Fibroblast of skin of back (primary cell): ENCODE measurements at places on chromosomes 5 and 9.

DNA sequence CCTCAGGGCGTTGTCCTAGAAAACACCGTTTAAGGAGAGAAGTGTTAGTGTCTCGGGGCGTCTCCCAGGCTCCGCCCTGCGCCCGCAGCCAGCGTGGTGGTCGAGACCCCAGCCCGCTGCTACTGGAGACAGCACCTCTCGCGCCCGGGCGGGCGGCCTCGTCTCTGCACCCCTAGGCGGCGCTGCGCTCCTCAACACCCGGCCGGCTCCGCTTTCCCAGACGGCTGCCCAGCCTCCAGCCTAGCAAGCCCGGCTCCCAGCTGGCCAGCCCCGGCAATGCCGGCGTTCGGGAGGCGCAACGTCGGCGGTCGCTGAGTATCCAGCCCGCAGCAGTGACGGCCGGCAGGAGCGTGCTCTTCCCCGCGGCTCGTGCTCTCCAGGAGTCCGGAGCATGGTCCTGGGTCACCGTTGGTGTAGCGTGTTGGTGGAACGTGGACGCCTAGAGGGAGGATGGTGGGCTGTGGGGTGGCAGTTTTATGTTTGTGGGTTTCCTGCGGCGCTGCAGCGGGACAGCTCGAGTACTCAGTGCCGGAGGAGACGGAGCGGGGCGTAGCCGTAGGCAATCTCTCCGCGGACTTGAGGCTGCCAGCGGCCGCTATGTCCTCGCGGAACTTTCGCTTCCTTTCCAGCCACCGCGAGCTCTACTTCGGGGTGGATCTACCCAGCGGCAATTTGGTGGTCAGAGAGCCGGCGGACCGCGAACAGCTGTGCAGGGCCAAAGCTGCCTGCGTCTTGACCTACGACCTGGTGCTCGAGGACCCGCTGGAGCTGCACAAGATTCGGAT is 536 bp downstream of the PCDHAC1 start:
- peak; percentile 53 for DNase-seq

- DNase-seq, result peak; percentile 66
Measured at GRCh38 chr9:128136816-128137793, 9.6 kb upstream of the PTGES2 start.

DNA sequence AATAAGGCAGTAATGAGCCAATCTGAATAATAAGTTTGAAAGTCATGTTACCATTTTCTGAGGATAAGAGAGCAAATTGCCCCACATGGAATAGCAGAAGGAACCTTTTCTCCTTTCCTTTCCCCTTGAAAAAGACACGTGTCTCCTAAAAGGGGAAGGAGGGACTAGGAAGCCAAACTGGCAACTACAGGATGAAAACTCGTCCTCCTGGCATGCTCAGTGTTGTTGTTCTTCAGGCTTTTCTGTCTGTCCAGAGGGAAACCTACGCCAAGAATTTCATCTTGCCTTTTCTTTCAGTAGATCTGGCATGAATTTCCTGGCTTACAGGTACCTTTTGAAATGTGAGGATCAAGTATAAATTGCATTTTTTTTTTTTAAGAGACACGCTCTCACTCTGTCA is 355.9 kb upstream of the TLE4 start:
- peak; percentile 57 for DNase-seq

GRCh38 chr9:138009016-138009802 is 131.6 kb downstream of the CACNA1B start:
- DNase-seq, result no peak

- DNase-seq, result peak; percentile 57
Measured at GRCh38 chr9:4389755-4390154, 89.9 kb upstream of the GLIS3 start.

DNA sequence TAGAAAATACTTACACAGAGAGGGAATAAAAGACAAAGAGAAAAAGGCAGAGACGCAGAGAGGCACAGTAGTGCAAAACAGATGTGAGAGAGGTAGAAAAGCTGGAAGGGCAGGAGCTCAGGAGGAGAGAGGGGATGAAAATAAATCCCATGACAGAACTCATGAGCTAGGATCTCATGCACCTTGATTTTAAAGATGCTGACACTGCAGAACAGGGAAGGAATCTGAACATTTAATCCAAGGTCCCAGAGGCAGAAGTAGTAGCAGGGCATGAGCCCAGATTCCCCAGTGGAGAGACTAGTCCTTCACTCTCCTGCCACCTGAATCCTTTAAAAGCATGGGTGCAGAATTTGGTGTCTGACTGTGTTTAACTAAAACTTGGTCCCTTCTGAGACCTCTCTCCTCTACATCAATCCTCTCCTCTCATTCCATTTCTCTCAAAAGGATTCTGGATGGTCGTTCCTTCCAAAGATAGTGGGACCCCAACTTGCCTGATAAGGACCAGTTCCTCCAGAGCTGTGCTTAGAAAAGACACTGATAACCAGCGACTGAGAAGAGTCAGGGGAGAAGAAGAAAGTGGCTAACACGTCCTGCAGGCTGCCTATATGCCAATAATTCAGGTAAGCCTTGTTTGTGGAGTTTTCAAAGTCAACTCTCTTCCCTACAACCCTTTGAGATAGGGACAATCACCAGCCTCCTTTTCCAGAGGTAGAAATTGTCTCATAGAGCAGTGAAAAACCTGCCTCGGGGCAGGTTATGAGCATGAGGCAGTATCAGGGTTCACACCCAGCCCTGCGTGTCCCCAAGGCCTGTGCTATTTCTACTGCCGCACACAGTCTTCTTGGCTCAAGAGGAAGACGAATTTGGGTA is 203.2 kb upstream of the TRIM32 start:
- no peak for DNase-seq

- DNase-seq, result no peak
Measured at GRCh38 chr5:168020542-168021294, 270.7 kb upstream of the WWC1 start.
